ENCODE measurements at places on chromosomes 12 and 14.

DNA sequence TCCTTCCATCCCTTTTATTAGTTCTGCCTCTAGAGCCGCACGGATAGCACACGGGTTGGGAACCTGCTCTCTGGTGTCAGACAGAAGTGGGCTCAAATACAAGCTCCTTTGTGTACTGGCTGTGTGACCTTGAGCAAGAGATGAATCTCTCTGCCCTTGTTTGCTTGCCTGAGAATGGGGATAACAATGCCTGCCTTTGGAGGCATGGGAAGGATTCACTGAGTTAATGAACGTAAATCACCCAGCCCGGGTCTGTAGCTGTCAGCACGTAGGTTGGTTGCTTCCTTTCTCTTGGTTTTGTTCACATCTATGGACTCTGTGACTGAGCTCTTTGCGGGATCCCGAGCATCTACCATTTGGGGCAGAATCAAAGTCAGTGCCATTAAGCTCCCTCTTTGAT is 79.3 kb upstream of the NRXN3 start:
- ATAC-seq: no peak

DNA sequence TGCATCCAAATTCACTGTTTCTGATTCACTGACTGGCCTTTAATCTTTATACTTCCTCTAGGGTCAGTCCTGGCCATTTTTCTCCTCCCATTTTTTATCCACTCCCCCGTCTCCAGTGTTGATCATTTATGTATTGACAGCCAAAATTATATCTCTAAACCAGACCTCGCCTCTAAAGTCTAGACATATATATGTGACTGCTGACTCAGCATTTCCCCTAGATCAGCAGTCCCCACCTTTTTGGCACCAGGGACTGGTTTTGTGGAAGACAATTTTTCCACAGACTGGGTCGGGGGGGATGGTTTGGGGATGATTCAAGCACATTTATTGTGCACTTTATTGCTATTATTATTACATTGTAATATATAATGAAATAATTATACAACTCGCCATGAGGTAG is 88.3 kb upstream of the DAAM1 start:
- ATAC-seq: no peak

DNA sequence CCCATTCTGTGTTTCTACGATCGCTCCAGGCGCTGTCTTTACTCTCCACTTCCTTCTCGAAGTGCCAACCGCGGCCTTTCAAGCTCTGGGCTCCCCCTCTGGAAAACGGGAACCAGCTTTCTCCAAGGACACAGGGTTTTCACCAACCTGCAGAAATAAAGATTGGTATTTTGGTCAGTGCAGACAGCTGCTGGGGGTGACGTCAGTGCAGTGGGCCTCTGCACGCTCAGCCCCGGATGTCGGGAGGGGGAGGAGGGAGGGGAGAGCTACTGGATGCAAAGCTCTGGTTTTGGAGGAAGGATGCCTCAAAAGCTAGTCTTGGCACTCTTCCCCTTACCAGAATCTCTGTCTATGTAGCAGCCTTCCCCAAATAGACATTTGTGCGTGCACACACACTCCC is 19.9 kb downstream of the HRK start:
- ATAC-seq: peak; percentile 44

DNA sequence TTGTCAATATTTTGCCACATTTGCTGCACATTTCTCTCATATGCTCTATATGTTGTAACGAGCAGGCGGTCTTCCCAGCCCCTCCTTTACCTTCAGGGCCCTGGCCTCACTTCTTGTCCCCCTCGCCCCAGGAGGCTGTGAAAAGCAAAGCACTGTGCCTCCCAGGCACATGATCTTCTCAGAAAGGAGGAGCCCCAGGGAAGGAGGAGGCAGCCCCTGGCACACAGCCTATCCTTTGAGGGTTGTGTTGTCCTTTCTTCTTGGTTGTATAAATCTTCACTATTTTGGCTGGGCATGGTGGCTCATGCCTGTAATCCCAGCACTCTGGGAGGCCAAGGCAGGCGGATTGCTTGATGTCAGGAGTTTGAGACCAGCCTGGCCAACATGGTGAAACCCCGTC is 77.0 kb downstream of the PPP2R5C start:
- no peak for ATAC-seq

DNA sequence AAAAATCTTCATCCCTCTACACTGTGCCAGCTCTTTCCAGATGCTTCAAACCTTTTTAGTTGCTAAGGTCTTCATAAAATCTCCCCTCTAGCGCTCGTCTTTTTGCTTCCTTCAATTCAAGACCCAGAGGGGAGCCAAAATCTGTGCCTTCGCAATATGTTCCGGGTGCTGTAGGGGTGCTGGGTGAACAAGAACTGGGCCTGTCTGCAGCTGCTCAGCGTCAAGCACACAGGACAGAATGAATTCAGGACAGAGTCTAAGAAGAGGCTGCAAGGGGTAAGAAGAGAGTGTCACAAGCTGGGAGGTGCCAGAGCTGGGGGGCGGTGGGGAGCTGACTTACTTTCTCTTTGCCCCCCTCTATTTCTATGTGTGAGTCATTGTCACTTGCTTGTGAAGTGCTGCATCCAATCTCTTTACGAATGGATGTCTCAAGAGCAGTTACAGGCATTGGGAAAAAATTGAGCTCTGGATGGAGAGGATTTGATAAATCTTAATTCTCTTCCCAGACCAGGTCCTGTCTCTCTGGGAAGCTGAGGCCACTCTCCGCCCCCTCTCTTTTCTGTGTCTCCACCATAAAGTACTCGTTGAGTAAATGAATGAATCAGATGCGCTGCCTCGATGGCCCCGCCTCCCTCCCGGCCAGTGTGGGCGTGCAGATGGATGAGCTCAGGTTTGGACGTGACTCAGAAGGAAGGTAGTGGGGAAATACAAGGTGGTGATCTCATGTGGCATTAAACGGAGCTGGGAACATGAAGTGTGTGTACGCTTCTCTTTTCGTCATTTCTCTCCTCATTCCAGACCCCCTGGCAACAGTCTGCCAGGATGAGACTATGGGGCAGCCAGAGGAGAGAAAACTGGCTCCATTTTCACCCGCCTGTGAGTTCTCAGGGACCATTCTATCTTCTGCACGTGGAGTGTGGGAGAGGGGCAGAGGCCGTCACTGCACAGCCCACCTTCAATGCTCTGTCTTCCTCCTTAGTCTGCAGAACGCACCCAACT is 91.3 kb downstream of the TSPAN9 start:
- ATAC-seq: peak; percentile 96

DNA sequence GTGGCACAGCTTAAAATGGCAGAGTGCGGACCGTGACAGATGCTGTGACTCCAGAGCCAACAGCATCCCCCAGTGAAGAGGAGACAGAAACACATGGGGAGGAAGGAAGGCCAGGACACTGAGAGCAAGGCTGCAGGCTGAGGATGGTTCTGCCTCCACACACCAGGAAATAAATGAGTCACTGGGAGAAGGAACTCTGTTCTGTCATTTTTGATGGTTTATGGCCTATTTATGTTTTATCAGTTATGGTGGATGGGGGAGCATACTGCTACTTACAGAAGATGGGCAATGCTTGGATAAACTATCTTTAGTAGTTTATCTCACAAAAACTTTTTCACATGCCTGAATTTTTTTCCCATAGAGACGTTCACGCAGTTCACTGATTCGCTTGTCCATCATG is 33.8 kb downstream of the ZFYVE21 start:
- ATAC-seq: no peak

DNA sequence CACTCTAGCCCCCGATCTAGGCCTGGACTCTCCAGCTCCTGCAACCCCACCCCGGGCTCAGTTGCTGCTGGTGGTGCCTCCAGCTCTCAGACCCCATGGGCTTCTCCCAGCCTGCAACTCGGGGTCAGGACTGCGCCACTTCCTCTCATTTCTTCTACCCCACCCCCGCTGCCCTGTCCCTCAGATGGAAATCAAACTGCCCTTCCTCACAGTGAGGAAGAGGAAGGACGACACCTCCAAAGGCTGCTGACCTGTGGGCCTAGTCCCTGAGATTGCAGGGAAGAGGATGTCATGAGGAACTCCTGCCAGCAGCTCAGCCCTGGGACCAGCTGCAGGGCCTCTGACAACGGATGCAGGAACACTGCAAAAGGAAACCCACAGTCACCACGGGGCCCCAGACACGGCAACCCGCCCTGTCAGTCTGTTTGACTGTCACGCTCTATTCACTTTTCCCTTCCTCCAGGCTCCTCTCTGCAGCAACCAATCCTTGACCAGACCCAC is 29.3 kb upstream of the PNMA1 start:
- peak; percentile 55 for ATAC-seq

- no peak for ATAC-seq
These were observed 93.6 kb downstream of the KCNK10 start for GRCh38 chr14:88229428-88229827.

- no peak for ATAC-seq
These were observed 254.4 kb downstream of the SLC16A7 start for GRCh38 chr12:59850268-59850667.

All from activated T-helper 17 cell treated with anti-CD3 and anti-CD28 coated beads, Interleukin-2, amount 50 U/mL, for 72 hours (primary cell).